ENCODE measurements at places on chromosomes 13 and 19. TPM values are rescaled to one million over a fixed set of nuclear protein-coding genes. Genes with fewer than 3 reads are reported as not detected.
A peak's percentile ranks its signal among the peaks of the same experiment; 100 is the strongest.

DNA sequence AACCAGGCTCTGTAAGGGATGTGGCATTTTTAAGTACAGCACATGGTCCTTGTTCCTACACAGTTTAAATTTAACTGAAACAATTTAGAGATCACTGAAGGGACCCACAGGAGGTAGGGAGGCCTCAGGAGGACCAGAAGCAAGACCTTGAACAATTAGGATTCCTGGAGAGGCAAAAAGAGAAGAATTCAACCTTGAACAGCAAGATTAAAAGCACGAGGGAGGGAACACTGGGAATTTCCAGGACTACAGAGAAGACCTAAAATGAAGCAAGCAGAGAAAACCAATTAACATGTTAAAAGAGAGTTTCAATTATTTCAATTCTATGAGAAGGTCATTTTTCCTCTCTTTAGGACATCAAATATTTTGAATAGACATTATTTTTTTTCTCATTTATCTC is 160.3 kb downstream of the KCTD12 start:
- H3K27ac ChIP-seq, result no peak overlapping the region
- H3K36me3 ChIP-seq, result no peaks in the 10 kb centered on the region
- H3K4me1 ChIP-seq, result no peaks in the 10 kb centered on the region
- H3K4me3 ChIP-seq, result no peak overlapping the region

GRCh38 chr13:79711631-79712030 is 230.7 kb downstream of the NDFIP2 start:
- no peak overlapping the region for H3K4me3 ChIP-seq
- H3K27ac ChIP-seq, result no peak overlapping the region
- no peaks in the 10 kb centered on the region for H3K4me1 ChIP-seq
- DNase-seq, result no peak
- H3K27me3 ChIP-seq, result no peaks in the 10 kb centered on the region

- H3K4me3 ChIP-seq, result no peak overlapping the region
- no peaks in the 10 kb centered on the region for H3K27me3 ChIP-seq
- no peaks in the 10 kb centered on the region for H3K36me3 ChIP-seq
- no peak for DNase-seq
- no peak overlapping the region for H3K27ac ChIP-seq
Observed at GRCh38 chr19:33198169-33198568, 4.0 kb downstream of the LRP3 start.

DNA sequence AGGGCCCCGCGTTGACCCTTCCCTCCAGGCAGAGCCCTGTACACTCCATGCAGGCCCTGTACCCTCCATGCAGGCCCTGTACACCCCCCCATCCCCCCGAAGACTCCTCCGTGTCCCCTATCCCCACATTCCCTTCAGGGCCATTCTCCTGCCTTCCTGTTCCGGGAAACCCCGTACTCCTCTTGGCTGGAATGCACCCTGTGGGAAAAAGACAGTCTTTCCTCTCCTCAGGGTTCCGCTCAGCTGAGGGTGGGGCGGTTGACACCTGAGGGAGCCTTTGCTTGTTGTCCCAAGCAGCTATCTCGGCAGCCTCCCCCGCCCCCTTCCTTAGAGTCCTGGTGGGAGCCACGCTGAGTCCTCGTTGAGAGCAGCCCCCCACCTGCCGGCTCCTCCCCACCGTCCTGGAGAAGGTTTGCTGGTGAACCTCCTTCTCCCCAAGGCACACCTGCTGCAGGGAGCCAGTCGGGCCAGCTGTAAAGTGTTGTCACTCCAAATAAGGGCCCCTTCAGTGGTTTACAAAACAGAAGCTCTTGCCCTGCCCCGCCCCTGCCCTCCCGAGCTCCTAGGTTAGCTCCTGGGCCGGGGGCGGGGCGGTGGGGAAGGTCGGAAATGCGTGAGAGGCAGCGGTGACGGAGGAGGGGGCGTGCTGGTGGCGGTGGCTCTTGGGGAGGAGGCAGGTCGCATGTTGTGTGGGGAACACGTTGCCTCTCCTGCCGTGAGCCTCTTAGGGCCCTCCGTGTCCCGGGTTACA is 1.5 kb downstream of the GNA11 start:
- peak overlapping the region; percentile 92 for H3K27ac ChIP-seq
- DNase-seq, result no peak
- peak overlapping the region; percentile 97 for H3K4me3 ChIP-seq
- H3K4me1 ChIP-seq, result peaks cover 62% of the 10 kb centered on the region
- no peaks in the 10 kb centered on the region for H3K36me3 ChIP-seq
- no peaks in the 10 kb centered on the region for H3K27me3 ChIP-seq

DNA sequence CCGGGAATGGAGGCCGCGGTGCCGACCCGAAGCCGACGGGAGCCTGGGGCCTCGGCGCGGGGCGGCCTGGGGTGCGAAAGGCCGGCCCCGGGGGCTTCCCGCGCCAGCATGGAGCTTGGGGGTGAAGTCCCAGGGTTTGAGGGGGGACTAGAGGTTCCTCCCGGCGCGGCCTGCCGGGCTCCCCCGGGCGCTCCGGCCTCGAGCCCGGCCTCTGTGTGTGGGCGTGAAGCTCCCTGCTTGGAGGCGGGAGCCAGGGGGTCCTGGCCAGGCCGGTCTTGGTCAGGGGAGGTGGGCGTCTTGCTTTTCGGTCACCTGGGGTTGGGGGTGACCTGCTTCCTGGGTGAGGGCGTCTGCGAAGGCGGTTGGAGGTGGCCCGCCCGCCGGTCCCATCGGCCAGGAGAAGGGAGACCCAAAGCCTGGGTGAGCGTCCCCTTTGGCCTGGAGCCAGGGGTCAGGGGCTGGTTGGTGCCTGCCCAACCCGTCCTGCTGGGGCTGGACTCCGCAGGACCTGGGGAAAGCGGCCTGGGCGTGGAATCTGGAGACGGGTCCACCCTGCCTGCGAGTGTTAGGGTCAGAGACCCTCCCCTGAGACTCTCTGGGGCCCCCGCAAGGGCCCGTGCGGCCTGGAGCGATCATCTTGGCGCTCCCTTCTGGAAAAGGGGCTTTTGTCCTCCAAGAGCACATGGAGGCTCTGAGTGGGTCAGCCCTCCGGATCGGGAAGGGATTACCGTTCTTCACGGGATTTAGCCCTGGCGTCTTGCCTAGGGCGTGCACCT is 535 bp downstream of the BSG start:
- H3K4me1 ChIP-seq, result peaks cover 60% of the 10 kb centered on the region
- H3K27me3 ChIP-seq, result no peaks in the 10 kb centered on the region
- H3K27ac ChIP-seq, result peak overlapping the region; percentile 96
- DNase-seq, result no peak
- peaks cover 4% of the 10 kb centered on the region for H3K36me3 ChIP-seq

DNA sequence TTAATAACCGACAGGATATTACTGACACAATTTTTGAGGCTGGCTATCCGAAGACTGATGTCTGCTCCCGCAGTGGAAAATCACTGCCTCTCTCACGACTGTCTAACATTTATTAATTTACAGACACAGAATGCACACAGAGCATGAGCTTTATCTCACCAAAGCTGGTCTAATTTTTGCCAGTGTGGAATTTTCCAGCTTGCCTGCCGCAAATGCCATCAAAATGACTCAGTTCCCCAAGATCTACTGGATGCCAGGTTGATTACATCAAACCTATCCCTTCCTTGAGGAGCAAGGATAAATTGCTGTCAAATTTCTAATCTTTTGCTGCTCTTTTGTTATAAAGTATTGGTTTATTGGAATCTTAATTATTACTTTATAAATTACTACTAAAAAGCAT is 1775.1 kb upstream of the PCDH20 start:
- H3K36me3 ChIP-seq, result no peaks in the 10 kb centered on the region
- H3K27ac ChIP-seq, result no peak overlapping the region
- no peaks in the 10 kb centered on the region for H3K27me3 ChIP-seq
- H3K4me3 ChIP-seq, result no peak overlapping the region
- DNase-seq, result no peak

DNA sequence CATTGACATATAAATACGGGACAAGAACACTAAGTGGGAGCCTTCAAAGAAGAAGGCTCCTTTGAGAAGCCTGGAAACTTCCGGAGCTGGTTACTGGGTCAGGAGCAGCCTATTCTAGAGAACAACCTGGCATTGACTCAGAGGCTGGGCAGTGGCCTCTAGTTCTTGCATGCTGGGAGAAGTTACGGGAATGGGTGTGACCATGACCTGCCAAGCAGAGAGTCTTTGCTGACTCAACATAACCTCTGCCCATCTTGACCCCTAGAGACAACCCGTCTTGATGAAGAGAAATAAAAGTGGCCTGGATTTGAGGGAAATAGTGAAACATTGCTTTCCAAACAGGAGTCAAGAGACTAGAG is 21.0 kb downstream of the STARD13 start:
- no peaks in the 10 kb centered on the region for H3K4me1 ChIP-seq
- H3K27me3 ChIP-seq, result no peaks in the 10 kb centered on the region
- no peak overlapping the region for H3K4me3 ChIP-seq
- H3K36me3 ChIP-seq, result no peaks in the 10 kb centered on the region

DNA sequence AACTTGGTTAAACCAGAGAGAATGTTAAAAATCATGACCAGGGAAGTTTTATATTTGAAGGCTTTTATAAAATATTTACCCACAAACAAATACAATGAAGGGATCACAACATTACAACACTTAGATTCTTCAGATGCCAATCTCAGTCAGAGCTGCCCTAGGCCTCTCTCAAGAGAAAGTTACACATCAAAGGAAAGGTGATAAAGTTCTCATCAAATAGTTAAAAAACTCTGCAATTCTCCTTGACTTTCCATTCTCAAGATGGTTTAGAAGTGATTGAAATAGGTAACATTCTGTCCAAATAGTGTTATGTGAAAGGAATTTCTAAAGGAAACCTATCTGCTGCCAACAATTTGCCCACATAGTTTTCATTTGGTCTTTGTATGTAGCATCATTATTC is 1115.2 kb upstream of the MIR17HG start:
- H3K4me1 ChIP-seq, result no peaks in the 10 kb centered on the region
- H3K27ac ChIP-seq, result no peak overlapping the region
- H3K27me3 ChIP-seq, result no peaks in the 10 kb centered on the region
- no peaks in the 10 kb centered on the region for H3K36me3 ChIP-seq
- no peak overlapping the region for H3K4me3 ChIP-seq
- DNase-seq, result no peak

GRCh38 chr19:40735013-40735771 is 15.1 kb downstream of the ACTMAP start:
- no peak for DNase-seq
- H3K4me1 ChIP-seq, result peaks cover 9% of the 10 kb centered on the region
- no peak overlapping the region for H3K4me3 ChIP-seq
- H3K27ac ChIP-seq, result no peak overlapping the region

Gene THSD8
- total RNA-seq, result not detected

Gene SULT2B1
- total RNA-seq, result not detected

Measured in right atrium auricular region (tissue), 2 donors.